Activated naive CD4-positive, alpha-beta T cell treated with Interleukin-2 at 50 U/mL for 16 hours (primary cell): ENCODE measurements at places on chromosomes 3 and 15.

- DNase-seq = peak; percentile 17
These were observed 53.9 kb upstream of the MELTF start for GRCh38 chr3:197083486-197083885.

- no peak for DNase-seq
These were observed 185.2 kb downstream of the UACA start for GRCh38 chr15:70578196-70578595.

- peak; percentile 59 for DNase-seq
These were observed 115.2 kb downstream of the ATP8B4 start for GRCh38 chr15:50003786-50004334.

DNA sequence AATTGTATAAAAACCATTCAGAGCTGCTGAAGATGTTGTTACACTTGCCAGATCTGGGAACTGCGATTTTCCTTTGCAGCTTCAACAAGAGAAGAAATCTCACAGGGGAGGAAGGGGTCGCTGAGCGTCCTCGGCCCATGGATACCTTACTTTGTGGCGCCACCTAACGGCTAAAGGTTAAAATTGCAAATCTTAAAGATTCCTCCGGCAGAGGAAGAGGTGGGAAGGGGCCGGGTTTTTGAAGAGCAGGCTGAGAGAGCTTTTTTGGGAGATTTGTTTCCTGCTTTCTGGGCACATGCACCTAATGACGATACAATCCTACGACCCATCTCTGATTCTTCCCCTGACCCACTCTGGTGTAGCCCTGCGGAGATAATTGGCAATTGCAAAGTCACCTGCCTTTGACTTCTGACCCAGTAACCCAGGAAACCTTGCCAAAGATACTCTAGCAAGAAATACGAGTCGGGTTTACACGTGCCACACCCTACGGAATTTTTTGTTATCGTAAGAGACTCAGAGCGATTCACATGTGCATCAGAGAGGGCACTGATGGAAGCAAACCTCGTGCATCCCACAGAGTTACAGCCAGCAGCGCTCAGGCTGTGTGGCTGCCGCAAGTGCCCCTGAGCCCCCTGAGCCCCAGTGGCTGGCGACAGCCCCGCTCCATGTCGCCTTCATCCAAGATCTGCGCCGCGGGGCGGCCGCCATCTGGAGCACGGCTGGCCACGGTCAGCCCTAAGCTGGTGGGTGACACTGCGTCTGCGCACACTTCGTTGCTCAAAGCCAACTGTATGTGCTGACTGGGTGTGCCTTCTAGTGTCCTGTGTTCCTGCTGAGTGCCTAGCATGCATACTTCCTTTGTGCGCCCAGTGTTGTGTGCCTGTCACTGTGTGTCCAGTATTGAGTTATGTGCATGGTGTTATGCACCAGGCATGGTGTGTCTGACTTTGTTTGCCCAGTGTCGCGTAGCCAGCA lies 55.2 kb upstream of the CHRNA7 start:
- DNase-seq = peak; percentile 15

- DNase-seq = no peak
These were observed 226.2 kb upstream of the IGF1R start for GRCh38 chr15:98422130-98422478.

GRCh38 chr3:104909198-104909597 lies 457.5 kb upstream of the ALCAM start:
- DNase-seq = no peak

GRCh38 chr3:177473903-177474302 lies 276.6 kb upstream of the TBL1XR1 start:
- no peak for DNase-seq

DNA sequence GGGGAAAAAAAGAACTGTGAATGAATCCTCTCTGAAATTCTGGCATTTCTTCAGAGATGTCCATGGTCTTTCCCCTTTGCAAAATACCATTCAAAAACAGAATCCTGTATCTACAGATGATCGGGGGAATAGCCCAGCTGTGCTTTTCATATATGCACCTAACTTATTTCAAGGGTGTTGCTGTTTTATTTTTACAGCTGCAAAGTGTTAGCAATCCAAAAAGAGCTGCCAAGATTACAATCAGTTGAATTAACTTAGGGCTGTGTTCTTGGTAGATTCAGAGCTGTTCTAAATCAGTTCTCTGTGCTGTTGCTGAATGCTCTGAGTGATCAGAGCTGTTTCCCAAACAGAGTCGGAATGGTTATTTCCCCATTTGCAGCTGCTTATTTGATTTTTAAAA lies 175.7 kb upstream of the SEMA6D start:
- no peak for DNase-seq

DNA sequence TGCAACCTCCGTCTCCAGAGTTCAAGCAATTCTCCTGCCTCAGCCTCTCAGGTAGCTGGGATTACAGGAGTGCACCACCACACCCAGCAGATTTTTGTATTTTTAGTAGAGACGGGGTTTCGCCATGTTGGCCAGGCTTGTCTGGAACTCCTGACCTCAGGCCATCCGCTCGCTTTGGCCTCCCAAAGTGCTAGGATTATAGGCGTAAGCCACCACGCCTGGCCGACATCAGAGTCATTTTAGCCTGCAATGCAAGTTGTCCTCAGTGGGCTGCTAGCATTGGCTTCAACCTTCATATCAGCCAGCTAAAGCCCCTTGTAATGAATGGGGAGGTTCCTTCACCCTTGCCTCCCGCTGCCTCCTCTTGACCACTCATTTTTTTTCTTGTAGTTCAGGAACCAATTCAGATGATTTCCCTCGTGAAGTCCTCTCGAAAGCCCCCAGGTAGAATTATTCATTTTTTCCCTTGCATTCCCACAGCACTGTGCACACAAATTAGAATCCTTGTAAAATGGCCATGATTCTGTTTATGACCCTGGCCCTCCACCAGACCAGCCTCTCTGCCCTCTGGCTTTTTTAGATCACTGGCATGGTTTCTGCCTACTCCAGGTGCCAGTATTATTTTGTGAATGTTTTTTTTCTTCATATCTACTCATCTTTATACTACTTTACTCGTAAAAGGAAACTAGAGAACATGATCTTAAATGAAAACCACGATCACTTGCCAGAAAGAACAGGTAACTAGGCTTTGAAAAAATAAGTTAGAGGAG lies 29.1 kb downstream of the FLNB start:
- no peak for DNase-seq

DNA sequence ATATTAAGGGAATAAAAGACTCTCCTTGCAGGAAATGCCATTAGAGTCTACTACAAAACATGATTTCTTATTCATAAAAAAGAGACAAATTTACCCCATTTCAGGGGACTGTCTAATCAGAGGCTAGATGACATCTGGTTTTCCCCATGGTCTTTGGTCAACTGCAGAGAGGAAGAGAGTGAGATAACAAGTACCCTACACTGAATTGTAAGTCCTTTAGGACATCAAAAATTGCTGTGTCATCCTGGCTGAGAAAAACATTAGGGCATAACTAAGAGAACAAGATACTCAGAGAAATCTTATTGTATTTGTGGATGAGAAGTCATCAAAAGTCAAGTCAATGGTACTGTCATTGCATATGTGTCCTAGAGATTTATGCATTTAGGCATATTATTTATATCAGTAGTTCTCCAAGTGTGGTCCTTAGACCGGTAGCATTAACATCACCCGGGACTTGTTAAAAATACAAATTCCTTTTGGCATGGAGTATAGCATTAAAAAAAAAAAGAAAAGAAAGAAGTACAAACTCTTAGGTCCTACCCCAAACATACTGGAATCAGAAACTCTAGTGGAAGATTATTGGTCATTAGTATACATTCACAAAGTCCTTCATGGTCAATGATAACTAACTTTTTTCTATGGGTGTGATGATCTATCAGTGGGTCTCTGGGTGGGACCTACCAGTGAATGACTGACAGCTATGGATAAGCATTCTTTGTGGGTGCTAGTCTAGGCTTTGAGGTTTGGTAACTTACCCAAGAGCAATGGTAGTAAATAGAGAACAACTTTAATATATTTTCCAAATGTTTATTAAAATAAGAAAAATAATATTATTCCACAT lies 29.0 kb upstream of the TBC1D5 start:
- no peak for DNase-seq

- no peak for DNase-seq
These were observed 33.5 kb upstream of the CSPG5 start for GRCh38 chr3:47612178-47612577.

- no peak for DNase-seq
These were observed 6.8 kb upstream of the TBC1D5 start for GRCh38 chr3:17749281-17749680.

DNA sequence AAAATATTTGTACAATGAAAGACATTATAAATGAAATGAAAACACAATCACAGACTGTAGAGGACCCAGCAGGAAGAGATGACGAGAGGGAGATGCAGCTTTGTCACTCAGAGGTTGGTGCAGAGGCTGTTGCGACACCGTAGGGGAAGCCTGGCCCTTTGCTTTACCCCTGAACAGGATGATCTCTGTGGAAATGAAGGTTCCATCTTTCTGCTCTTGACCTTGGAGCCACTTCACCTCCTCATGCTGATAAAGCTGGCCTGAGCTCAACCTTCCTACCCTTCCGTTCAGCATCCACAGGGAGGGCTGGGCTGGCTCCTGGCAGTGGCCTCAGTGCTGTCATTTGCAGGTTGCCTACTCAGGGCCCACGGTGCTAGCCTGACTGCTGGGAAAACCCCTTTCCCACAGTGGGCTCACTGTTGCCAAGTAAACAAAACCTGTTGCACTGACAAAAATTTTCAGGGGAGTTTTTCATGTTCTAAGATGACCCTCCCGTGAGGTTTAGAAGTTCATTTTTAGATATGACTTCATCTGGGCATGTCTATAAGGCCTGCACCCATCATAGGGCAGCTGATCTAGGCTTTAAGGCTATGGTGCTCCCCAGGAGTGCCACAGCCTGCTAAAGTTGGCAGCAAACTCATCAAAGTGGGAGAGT lies 3.0 kb upstream of the CD80 start:
- peak; percentile 62 for DNase-seq

DNA sequence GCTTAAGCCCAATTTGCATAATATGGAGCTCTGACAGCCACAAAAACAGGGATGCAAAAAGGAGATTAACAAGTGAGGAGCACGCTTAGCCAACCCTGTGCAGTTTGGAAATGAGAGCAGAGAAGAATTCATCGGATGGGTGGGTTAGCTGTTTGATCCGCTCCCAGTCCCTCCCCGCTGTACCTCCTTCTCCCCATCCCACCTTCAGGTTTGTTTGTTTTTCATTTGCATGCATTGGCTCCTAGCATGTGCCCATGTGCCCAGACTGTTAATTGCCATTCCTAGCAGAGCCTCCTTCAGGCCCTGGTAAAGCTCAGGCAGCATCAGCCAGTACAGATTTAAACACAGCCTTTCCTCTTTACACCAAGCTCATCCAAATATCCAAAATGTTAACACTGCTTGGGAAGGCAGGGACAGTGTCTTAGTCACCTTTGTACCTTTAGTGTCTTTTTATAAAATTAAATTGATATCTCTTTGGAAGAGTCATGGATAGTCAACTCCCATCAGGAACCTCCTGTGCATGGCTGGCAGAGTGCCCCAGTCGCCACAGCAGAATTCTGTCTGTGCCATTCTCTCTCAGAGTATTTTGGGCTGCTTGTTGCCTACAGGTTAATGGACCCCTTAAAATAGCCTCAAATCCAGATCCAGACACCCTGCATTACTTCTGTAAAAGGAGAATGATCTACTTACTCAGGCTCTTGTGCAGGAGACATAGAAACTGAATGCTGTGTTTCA lies 244.2 kb downstream of the LSAMP start:
- no peak for DNase-seq

- DNase-seq = no peak
These were observed 69.4 kb upstream of the CD96 start for GRCh38 chr3:111472556-111472955.

- DNase-seq = no peak
These were observed 245.6 kb downstream of the CLSTN2 start for GRCh38 chr3:140180603-140181002.

DNA sequence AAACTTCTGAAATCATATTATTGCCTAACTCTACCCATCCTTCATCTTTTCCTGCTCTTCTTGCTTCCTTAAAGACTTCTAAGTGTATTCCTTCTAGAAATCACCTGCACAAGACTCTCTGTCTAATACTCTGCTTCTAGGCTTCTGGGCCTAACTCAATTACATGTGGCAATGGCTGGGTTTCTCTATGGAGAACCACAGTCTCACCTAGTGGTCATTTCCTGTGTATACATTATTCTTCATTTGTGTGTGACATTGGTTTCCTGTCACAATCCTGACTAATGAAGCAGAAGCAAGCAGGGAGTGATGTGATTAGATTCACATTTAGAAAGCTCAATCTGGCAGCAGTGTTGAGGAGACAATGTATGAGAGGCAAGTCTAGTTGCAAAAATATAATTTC lies 16.9 kb upstream of the CLDN1 start:
- no peak for DNase-seq

DNA sequence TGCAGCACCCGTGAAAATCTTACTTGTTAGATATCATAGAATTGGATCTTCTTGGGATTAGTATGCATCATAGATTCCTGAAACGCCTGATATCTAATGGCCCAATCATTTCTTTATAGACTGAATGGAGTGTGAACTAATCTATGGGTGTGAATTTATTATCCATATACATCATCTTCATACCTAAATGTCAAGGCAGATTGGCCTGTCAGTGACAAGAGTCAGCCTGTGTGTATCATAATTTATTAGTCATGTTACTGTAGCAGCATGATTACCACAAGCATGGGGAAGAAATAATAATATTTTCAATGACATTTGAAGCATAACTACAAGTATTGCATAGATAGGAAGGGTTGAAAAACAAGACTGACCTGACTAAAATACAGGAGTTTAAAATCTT lies 235.8 kb downstream of the RAP2B start:
- DNase-seq = no peak

GRCh38 chr15:89909611-89910010 lies 3.1 kb downstream of the ARPIN start:
- no peak for DNase-seq

GRCh38 chr15:100732211-100733055 lies 130.0 kb downstream of the ASB7 start:
- DNase-seq = no peak

DNA sequence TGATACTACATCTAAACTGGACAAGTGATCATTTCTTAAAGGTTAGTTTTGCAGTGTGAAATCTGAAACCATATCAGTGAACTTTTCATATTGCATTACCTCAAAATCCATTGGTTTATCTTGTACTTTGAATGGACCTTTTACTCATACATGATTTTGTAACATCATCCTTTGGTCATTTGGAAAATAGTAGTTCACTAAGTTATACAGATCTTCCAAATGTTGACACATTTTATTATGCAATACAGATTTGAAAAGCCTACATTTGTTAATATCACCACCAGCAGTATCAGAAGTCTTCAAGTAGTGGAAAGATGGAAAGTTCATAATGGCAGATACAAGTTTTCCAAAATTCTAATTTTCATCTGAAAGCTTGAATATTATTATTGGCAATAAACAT lies 64.0 kb upstream of the CDV3 start:
- no peak for DNase-seq

DNA sequence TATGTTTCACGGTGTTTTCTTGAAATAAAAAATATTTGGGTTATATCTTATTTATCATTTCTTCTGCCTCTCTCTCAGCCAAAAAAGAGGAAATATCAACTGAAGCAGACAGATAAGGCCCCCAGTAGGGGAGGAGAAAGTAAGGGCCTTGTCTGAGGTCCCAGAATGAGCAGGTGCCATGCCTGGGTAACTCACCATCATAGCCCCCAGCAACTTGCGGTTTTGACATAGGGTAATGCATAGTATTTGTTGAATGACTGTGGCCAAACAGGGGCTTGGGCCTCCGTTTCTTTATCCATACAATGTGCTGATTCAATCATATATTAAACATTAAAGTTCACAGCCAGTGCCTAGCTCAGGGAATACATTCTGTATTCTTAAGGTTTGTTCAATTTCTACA lies 119.6 kb downstream of the ABI3BP start:
- DNase-seq = no peak
